RCC 7860 (cell line): ENCODE measurements at places on chromosomes 5 and 9.
A peak's percentile ranks its signal among the peaks of the same experiment; 100 is the strongest.

DNA sequence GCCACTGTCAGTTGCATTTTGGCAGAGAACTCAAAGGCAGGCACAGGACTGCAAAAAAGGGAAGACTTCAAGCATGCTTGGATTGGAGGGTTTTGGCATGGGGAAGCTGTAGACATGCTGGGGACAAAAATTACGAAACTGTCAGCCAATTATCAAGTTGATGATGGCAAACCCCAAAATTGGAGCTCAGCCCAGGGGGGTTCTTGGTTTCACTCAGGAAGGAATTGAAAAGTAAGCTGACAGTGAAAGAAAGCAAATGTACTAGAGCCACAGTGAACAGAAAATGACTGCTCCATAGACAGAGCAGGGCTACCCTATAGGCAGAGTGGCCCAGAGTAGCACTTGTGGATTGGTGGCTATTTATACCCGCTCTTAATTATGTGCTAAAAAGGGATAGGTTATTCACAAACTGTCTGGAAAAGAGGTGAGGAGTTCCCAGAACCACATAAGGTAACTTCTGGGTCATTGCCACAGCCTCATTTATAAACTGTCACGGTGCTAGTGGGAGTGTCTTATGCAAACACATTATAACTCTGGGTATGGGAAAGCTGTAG is 14.6 kb upstream of the CFAP95 start:
- no peak for DNase-seq

- DNase-seq = peak; percentile 25
Observed at GRCh38 chr9:93003552-93004407, 54.7 kb upstream of the SUSD3 start.

- DNase-seq = no peak
Observed at GRCh38 chr9:7287986-7288385, 511.6 kb downstream of the DMAC1 start.

DNA sequence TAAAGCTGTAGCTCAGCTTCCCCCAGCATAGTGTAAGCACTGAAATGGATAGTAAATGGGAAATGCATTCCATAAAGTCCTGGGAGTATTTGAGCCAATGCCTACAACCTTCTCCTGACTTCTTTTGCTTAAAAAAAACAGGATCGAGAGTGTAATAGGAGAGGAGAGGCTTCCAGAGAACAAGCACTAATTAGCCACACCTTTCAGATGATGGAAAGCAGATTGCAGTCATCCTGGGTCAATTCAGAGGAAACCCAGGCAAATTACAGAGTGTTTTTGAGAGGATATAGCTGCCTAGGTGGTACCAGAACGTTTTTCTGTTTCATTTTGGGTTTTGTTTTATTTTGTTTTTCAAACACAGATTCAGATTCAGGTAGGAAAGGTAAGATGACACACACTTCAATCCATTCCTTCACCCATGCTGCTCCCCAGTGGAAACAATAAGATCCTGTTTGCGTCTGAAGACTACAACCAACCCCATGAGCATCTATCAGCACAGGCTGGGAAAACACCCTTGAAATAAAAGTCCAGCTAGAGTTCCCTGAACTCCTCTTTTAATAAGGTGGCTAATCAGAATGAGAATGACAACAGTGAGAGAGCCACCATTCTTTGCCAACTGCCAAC is 95.6 kb downstream of the RFK start:
- no peak for DNase-seq
